ENCODE measurements at places on chromosomes 16 and 17.

- DNase-seq = no peak
These were observed 42.7 kb upstream of the CPNE2 start for GRCh38 chr16:57049678-57050077.

- no peak for DNase-seq
These were observed 41.4 kb downstream of the MIS12 start for GRCh38 chr17:5527601-5528250.

DNA sequence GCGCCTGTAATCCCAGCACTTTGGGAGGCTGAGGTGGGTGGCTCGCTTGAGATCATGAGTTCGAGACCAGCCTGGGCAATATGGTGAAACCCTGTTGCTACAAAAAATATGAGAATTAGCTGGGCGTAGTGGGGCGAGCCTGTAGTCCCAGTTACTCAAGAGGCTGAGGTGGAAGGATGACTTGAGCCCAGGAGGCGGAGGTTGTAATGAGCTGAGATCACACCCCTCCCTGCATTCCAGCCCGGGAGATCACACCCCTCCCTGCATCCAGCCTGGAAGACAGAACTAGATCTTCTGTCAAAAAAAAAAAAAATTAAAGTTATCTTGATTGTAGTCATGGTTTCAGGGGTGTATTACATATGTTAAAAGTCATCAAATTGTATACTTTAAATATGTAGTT lies 26.8 kb upstream of the GLG1 start:
- no peak for DNase-seq

GRCh38 chr16:14963281-14964173 lies 11.3 kb upstream of the PDXDC1 start:
- no peak for DNase-seq

DNA sequence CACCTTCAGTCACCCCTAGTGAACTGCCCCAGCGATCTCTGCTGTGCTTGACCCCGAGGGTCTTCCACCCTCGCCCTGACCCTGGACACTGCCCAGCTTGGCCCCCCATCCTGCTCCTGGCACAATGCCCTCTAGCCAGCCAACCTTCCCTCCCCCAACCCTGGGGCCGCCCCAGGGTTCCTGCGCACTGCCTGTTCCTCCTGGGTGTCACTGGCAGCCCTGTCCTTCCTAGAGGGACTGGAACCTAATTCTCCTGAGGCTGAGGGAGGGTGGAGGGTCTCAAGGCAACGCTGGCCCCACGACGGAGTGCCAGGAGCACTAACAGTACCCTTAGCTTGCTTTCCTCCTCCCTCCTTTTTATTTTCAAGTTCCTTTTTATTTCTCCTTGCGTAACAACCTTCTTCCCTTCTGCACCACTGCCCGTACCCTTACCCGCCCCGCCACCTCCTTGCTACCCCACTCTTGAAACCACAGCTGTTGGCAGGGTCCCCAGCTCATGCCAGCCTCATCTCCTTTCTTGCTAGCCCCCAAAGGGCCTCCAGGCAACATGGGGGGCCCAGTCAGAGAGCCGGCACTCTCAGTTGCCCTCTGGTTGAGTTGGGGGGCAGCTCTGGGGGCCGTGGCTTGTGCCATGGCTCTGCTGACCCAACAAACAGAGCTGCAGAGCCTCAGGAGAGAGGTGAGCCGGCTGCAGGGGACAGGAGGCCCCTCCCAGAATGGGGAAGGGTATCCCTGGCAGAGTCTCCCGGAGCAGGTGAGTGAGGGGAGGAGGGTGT lies at the start of gene TNFSF13:
Gene TNFSF13 (plus strand): TSS at position 207 of the 776 bp plus-strand sequence. CDS start 290 bp downstream, at position 497.
- DNase-seq = no peak

- peak; percentile 70 for DNase-seq
These were observed 21.5 kb downstream of the GPR179 start for GRCh38 chr17:38322156-38322779.

- DNase-seq = no peak
These were observed 36.0 kb downstream of the CHD9 start for GRCh38 chr16:53090591-53091411.

GRCh38 chr16:86505185-86505898 lies 5.0 kb upstream of the FOXF1 start:
- DNase-seq = no peak

- no peak for DNase-seq
These were observed 3.7 kb upstream of the SLC39A11 start for GRCh38 chr17:73096211-73096610.

DNA sequence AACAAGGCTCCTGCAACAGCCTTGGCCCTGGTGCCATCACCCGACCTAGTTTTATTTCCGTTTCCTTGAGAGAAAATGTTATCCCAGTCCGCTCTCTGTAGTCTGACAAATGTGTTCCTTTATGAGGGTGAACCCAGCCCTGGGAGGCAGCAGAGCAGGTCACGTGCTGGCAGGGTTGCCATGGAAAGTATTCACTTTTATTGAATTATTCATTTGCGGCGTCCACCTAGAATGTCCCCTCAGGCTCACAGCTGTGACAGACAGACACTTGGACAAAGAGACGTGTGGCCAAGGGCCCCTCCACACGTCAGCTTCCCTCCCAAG lies 90.0 kb downstream of the WSCD1 start:
- no peak for DNase-seq

DNA sequence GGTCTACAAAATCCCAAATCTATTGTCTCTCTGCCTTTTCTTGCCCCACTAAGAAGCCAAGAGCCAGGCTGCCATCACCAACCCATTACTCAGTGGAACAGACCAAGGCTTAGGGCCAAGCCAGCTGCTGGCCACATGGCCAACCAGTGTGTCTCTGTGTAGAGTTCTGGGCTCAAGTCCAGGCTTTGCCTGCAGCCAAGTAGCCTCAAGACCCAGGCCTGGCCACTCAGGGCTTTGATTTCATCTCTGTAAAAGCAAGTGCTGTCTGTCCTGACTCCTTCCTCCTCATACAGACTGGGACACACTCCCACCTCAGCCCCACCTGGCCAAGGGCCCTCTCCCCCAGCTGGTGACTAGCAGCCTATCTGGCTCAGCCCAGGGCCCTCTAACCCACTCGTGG lies 14.6 kb downstream of the SREBF1 start:
- DNase-seq = no peak

DNA sequence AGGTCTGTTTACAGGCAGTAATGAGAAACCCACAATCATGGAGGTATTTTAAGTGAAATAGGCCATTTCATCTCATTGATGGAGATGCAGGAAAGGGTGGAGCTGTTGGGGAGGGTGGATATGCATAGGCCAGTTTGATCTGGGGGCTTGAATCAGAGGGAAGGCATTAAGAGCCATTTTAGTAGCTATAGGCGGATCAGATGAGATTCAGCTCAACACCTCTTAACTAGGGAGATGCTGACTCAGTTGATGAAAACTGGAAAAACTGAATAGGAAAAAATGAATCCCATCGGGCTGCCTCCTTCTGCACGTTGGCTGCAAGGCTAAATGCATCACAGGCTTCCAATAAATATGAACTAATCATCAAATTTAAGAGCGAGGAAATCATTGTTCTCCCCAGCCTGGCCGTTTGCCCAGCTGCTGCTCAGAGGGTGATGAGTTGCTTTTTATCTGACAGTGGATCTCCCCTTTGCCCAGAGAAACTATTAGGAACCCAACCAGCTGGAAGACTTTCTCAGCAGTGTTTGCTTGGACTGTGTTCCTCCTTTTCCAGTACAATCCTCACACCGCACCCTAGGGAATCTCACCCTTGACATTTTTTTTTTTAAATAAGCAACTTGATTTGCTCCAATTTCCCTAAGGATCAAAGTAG lies 149.6 kb downstream of the SOX9 start:
- no peak for DNase-seq

GRCh38 chr17:728911-729310 lies 3.5 kb upstream of the TLCD3A start:
- DNase-seq = no peak

DNA sequence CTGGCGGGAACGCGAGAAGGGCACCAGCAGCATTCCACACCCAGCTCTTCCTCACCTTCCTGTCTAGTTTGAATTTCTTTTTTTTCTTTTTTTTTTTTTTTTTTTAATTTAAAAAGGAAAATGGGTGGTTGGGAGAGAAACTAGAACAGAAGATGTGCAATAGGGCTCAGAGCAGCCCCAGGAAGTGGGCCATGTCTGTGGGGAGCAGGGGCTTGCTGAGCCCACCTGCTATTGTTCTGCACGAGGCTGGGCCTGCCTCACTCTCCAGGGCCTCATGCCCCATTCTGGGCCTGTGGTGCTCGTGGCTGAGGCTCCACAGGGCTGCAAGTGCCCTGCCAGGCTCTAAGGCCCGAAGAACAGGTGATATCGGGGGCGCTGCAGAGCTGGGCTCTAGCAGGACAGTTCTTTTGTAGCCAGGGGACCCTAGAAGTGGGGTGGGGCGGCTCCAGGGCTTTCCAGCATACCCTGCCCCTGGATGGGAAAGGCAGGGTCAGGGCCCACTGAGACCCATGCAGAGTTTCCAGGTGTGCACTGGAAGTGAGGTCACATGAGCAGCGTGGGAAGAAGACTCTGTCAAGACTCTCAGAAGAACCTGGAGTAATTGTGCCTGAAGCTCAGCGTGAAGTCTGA lies 12.4 kb downstream of the MRPL27 start:
- DNase-seq = no peak

- DNase-seq = no peak
These were observed 139.1 kb upstream of the GSE1 start for GRCh38 chr16:85473909-85474620.

- DNase-seq = no peak
These were observed 41.3 kb upstream of the SIAH1 start for GRCh38 chr16:48426244-48427141.

GRCh38 chr17:20263595-20263994 lies 203.7 kb downstream of the LGALS9B start:
- no peak for DNase-seq

- DNase-seq = no peak
These were observed 241.9 kb downstream of the SLC39A11 start for GRCh38 chr17:72850410-72851118.

- DNase-seq = no peak
These were observed at the start of gene TMEM132E for GRCh38 chr17:34579017-34579946. Gene TMEM132E, plus strand, starts transcription at chr17:34579582. Its CDS starts 1,495 bp downstream, at chr17:34581077.

DNA sequence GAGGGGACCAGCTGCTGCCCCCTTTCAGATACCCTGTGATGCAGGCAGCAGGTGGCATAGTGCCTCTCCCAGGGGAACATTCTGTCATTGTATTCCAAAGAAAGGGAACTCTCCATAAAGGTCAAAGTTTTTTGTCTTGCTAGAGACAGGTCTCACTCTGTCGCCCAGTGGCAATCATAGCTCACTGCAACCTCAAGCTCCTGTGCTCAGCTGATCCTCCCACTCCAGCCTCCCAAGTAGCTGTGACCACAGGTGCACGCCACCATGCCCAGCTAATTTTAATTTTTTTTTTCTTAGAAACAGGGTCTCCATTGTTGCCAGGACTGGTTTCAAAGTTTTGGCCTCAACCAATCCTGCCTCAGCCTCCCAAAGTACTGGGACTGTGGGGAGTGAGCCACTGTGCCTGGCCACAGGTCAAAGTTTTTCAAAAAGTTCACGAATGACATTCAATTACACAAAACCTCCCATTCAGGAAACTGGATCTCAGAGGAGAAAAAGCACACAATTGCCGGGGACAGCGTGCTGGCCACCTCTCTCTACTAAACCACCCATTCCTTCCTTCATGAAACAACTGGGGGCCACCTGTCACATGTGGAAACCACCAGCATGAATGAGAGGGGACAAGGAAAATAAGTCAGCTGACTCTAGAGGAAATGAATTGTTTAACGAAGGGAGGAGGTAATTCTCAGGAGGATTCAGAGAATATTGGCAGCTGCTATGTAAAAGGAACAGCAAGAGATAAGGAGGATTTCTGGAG lies 80.0 kb downstream of the MARCHF10 start:
- DNase-seq = no peak

DNA sequence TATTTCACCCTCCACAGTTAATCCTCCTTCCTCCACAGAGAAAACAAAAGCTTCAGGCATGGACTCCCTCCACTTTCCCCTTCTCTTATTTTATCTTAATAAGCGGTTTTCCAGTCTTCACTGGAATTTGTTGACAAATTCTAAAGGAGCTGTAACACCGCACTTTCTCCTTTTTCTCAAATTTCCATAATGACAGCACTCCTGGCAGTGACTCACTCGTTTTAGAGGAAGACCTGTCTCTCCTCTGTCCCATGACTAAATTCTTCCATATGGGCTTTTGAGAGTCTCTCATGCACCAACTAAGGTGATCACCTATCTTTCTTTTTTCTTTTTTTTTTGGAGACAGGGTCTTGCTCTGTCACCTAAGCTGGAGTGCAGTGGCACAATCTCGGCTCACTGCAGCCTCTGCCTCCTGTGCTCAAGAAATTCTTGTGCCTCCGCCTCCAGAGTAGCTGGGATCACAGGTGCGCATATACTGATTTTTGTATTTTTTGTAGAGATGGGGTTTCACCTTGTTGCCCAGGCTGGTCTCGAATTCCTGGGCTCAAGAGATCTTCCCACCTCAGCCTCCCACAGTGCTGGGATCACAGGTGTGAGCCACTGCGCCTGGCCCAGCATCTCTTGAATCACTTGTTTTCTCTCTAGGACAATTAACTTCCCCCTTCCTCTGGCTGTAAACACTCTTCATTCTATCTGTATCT lies 7.7 kb downstream of the ITGAM start:
- no peak for DNase-seq

DNA sequence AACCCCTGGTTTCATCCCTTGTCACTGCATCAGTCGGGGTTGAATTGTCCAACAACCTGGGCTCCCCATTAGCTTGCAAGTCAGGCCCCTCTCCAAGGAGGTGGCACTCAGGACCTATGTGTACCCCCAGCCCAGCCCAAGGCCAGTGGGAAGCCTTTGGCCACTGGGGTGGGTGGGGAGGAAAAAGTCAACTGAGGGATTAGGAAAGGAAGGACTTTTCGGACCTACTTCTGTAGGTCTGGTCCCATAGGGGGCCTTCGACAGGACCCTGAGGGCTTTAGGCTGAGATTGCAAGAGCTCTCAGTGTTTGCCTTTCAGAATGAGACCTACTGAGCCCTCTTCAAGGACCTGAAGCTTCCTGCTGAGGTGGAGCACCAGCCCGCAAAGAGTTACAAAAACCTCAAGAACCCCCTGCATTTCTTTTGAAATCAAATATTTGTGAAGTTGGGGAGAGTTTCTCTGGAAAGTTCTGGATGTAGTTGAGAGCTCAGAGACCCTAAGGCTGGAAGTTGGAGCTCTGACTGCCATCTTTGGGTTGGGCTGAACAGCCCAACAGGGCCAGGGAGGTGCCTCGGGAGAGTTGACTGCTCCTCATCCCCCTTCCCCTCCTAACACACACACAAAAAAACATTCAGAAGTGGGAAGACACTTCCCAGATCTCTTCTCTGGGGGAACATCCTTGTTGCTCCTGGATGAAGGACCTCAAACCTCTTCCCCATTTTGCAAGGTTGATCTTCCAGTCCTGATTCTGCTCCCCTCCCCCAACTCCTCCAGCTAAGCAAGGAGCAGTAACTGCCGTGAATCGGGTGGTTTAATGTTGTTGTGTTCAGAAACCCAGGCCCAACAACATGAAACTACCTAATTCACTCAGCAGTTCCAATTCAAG lies 5.8 kb upstream of the HOXB9 start:
- DNase-seq = no peak

DNA sequence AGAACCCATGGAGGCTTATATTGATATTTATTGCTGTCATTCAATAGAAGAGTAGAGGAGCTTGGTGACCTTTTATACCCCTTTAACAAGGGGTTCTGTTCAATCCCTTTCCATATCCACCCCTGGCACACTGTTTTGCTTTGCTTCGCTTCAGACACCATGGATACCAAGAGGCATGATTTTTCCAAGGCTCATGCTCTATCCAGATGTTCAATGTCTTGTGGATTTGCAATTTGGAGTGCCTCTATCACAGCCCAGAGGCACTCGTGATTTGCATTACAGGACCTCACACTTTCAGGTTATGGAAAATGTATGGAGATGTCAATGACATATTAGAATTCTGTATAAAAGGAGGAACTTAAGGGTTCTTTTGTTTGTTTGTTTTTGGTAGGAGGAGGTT lies 21.5 kb downstream of the CFAP20 start:
- no peak for DNase-seq
